ENCODE measurements at places on chromosomes 4 and X.
A peak's percentile ranks its signal among the peaks of the same experiment; 100 is the strongest.

- peak; percentile 53 for DNase-seq
These were observed 189.1 kb upstream of the C1QTNF7 start for GRCh38 chr4:15238720-15239119.

DNA sequence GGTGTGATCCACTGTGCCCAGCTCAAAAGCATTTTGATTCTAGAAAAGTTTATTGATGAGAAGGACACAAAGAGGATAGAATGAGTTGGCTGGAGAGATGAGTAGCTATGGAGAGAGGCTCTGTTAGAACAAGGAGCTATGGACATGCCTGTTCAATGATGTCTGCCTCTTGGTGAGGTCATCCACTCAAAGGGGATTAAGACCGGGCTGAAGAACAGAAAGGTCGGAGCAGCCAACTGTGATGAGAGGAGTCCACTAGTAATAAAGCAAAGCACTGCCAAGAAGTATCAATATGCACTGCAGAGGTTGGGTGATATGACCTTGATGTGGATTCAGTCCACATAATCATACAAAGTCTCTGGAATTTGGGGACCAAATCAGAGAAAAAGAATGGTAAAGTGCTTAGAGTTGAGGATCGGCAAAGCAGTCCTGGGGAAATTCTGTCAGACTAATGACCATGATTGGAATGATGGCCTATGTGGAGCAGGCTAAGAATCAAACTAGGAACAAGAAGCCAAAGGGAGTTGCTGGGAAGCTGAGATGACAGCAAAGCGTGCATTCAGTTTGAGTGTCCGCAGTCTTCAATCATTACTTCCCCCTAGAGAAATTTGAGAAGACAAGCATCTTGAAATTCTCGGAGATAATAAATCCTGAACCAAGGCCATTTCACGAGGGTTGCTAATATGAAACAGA, 55.7 kb upstream of the MMAA start:
- no peak for DNase-seq

GRCh38 chrX:53660004-53660403, 26.5 kb downstream of the HUWE1 start:
- no peak for DNase-seq

- no peak for DNase-seq
These were observed 17.7 kb downstream of the RGS12 start for GRCh38 chr4:3310301-3311094.

DNA sequence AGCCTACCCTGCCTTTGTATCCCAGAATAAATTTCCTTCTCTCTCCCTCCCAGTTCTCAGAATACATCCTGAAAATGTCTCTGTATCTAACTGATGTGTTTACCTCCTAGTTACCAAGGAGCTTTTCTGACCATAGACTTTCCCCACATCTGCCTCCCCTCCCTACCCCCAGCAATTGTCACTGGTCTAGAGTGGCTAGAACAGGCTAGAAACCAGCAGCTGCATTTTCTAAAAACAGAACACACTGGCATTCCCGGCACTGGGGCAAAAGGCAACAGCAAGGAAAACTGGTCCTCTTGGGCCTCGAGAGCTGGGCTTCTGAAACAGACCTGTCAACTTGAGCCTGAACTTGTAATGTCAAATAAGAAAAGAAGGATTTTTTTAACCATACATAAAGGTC, 16.4 kb downstream of the TASL start:
- DNase-seq = peak; percentile 73

- no peak for DNase-seq
These were observed 23.1 kb downstream of the TMEM184C start for GRCh38 chr4:147640331-147640730.
